ENCODE measurements at places on chromosomes 7 and 10. TPM values are rescaled to one million over a fixed set of nuclear protein-coding genes. Genes with fewer than 3 reads are reported as not detected.

The TMEM178B gene
- 7.9 TPM for total RNA-seq

The ANXA8 gene
- total RNA-seq, result 137 TPM

The FLNC gene
- 84.1 TPM for total RNA-seq

The C10orf105 gene
- total RNA-seq, result 0.34 TPM

The NKX1-2 gene
- not detected for total RNA-seq

The ITGA8 gene
- total RNA-seq, result 58.6 TPM

The HGF gene
- total RNA-seq, result 20.9 TPM

The TUBAL3 gene
- not detected for total RNA-seq

The NKX6-2 gene
- total RNA-seq, result not detected

The ODAD2 gene
- 0.86 TPM for total RNA-seq

The SFTPA1 gene
- 0.91 TPM for total RNA-seq

The NEUROG3 gene
- total RNA-seq, result not detected

The NRCAM gene
- total RNA-seq, result 3.6 TPM

The KLF14 gene
- total RNA-seq, result 0.36 TPM

The LIPF gene
- not detected for total RNA-seq

The ITIH5 gene
- total RNA-seq, result 25.5 TPM

The TMEM236 gene
- total RNA-seq, result 0.49 TPM

The EGR2 gene
- total RNA-seq, result 5.7 TPM

The COBL gene
- total RNA-seq, result 1.3 TPM

The INMT gene
- total RNA-seq, result 31.4 TPM

The PDE1C gene
- 12.2 TPM for total RNA-seq

The PDCD4 gene
- total RNA-seq, result 114 TPM

The OIT3 gene
- 0.23 TPM for total RNA-seq

The YWHAG gene
- 99.4 TPM for total RNA-seq

The MOGAT3 gene
- total RNA-seq, result not detected

The WDFY4 gene
- 7.0 TPM for total RNA-seq

The TMEM229A gene
- 0.42 TPM for total RNA-seq

The STMP1 gene
- 32.9 TPM for total RNA-seq

The FANK1 gene
- total RNA-seq, result 6.3 TPM

The AGR3 gene
- 8.7 TPM for total RNA-seq

The C7orf33 gene
- total RNA-seq, result not detected

The PLXDC2 gene
- 48.7 TPM for total RNA-seq

The RARRES2 gene
- 91.0 TPM for total RNA-seq

The TMEM273 gene
- total RNA-seq, result 26.6 TPM

The EXOSC1 gene
- 41.2 TPM for total RNA-seq

The SSBP1 gene
- total RNA-seq, result 121 TPM

The LEP gene
- total RNA-seq, result 0.89 TPM

The ARMH3 gene
- total RNA-seq, result 26.5 TPM

The CPA4 gene
- total RNA-seq, result not detected

The CLCN1 gene
- 0.31 TPM for total RNA-seq

The OR2A5 gene
- not detected for total RNA-seq

Measured in ureter (tissue), 1 donor.